ENCODE measurements at places on chromosomes 7 and 10.

DNA sequence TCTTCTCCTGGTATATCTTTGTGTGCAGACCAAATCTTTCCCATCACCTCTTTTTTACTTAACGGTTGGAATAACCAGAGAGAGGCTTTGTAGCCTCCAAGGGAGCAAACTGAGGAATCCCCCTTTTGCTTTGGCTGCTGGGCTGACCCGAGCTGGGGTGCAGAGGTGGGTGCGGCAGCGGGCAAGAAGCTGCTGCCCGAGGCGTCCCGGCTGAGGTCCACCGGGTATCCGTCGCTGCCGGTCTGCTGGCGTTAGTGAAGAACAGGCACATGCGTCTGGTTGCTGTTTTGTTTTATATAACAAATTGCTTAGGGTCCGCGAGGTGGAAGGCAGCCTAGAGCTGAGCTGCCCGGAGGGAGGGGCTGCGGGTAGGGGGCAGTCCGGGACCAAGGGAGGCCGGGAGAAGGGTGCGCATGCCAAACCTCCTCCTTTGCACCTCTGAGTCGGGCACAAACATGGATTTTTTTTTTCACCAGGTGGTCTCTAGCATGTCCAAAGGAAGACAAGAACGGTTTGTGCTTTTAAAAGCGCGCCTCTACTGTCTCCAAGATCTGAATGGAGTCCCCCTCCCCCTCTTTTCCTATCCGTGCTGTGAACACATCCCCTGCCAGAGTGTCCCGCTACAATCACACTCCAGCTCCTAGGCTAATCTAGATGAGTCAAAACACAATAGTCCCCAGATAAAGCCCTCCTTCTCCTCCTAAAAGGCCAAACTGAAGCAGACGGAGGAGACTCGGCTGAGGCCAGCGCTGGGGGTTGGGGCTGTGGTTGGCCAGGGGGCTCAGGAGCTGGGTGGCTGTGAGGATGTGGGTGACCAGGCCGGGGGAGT lies 6.8 kb upstream of the GATA3 start:
- DNase-seq = no peak

- DNase-seq = no peak
These were observed 25.9 kb upstream of the PTPRN2 start for GRCh38 chr7:158613481-158613880.

DNA sequence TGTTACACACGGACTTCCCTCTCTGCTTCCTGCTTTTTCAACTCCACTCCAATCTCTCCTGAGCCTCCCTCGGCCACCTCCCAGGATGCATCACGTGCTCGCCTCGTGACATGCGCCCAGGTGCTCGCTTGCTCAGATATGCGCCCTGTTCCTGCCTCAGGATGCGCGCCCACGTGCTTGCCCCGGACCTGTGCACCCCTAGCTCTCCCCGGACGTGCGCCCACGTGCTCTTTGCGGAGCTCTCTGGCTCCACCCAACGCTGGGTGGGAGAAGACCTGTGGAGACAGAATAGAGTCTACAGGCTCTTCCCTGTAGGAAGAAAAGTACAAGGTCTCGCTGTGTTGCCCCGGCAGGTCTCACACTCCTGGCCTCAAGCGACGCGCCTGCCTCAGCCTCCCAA lies 23.1 kb downstream of the PARD3 start:
- DNase-seq = no peak

DNA sequence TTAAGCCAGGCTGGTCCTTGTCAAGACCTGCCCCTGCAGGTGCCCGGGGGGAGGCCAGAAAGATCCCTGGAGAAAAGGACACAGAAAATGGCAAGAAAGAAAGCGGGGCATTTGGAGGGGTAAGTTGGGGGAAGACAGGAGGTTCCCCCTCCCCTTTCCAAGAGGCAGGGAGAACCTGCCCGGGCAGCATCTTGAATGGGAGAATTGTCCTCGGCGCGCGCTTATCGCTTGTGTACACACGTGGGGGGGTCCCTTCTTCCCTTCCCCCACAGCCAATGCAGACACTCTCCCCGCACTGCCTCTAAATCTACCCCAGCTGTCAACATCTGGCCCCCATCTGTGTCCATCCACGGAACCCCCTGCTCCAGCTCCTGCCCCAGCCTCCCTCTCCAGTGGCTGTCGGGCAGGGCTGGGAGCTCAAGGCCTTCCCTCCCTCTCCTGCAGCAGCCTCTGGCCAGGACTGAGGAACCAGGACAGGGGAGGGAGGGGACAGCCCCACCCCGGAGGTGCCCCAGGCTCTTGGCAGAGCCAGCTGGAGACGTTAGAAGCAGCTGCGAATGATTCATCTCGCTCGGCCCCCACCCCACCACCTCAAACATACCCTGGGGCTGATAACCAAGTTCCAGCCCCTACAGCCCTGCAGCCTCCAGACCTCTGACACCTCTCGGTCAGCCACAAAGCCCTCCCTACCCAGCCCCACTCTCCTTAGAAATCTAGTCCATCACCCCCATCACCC lies 25.3 kb downstream of the EPHB4 start:
- no peak for DNase-seq

DNA sequence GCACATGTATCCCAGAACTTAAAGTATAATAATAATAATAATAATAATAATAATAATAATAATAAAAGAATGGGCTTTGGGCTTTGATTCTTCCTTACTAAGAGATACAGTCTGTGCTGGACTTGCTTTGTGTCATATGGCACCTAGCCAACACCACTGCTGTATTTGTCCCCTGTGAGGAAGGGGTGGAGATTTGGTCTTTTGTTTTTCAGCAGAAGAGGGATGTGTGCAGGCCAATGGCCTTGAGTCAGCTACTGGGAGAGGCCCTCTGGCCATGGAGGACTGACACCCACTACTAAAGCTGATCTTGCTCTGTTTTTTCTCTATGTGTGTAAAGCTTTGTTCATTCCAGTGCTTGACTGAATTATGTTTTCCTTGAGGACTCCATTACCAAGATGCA lies 573.0 kb upstream of the PCDH15 start:
- DNase-seq = no peak

- DNase-seq = no peak
These were observed 1200.3 kb upstream of the LRRN3 start for GRCh38 chr7:109890622-109891021.

- DNase-seq = no peak
These were observed 43.6 kb downstream of the CCSER2 start for GRCh38 chr10:84371944-84372343.

DNA sequence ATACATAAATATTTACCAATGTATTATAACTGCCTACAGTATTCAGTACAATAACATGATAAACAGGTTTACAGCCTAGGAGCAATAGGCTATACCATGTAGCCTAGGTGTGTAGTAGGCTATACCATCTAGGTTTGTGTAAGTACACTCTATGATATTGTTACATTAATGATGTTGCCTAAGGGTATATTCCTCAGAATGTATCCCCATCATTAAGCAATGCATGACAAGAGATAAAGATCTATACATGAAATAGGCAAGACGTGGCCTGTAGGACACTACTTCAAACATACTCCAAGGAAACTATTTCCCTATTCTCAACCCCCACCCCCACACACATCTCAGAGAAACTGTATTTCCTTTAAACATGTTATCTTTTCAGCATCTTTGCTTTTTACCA lies 15.3 kb upstream of the ADAM22 start:
- no peak for DNase-seq

DNA sequence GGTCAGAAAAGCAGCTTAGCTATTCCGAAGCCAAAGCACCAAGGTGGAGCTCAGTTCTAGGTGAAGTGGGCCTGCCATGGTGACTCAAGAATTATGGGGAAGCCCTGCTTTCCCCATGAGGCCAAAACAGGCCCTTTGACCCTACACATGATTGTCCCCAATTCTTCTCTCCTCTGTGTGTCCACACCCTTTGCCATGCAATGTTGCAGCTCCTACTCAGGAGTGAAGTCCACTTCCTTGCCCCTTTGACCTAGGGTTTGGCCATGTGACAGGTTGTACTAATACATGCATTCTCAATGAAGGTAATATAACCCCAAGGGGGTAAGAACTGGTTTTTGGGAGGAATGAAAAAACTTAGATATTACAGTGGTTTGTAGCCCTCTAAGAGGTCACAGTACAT lies 67.6 kb upstream of the MKRN1 start:
- no peak for DNase-seq

DNA sequence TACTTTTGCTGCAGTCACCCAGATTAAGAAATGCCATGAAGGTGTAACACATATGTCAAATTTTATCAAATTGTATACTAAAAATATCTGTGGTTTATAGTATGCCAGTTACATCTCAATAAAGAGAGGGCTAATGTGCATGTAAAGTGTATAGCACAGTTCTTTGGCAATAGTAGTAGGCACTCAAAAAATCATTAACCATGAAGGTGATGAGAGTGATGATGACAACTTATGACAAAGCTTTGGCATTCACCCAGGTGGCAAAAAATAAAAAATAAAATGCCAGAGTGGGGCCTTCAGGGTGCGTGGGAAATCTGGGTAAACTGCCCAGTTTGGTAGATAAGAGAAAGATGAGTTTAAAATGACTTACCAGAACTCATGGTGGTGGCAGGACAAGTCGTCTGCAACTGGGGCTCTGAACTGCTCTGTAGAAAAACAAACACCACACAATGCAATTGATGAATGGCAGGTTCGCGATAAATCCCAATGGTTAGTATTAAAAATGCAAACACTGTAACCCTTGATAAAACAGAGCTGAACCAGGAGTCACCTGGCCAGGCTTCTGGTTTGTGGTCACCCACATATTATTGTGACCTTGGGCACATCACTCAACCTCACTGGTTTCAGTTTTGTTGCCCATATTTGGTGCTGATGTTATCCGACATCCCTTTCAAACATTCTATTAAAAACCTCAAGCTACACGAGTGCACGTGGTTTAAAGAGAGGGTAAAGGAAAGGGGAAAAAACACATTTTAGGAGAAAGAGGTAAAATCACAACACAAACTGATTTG lies 120.2 kb downstream of the SORBS1 start:
- DNase-seq = no peak

- no peak for DNase-seq
These were observed 43.6 kb upstream of the KLF6 start for GRCh38 chr10:3828404-3829155.

- no peak for DNase-seq
These were observed 322.4 kb downstream of the GPR158 start for GRCh38 chr10:25497246-25497645.

- DNase-seq = no peak
These were observed 25.5 kb downstream of the JAZF1 start for GRCh38 chr7:28155019-28155660.

GRCh38 chr10:1724921-1725488 lies 12.3 kb downstream of the ADARB2 start:
- DNase-seq = no peak

GRCh38 chr7:140674356-140674800 lies 1.6 kb downstream of the ADCK2 start:
- DNase-seq = no peak

DNA sequence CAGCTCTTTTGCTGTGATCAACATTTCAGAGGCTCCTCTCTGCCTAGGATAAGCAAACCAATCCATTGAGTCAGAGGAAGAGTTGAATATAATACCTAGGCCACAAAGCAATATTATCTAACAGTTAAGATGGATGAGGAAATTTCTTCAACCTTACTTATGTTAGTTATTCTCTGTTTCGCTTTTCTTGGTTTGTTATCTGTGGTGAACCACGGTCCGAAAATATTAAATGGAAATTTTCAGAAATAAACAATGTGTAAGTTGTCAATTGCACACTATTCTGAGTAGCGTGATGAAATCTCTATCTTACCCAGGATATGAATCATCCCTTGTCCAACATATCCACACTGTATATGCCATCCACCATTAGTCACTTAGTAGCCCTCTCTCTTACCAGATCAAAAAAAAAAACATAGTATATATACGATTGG lies 1.5 kb upstream of the HTR7 start:
- DNase-seq = no peak

DNA sequence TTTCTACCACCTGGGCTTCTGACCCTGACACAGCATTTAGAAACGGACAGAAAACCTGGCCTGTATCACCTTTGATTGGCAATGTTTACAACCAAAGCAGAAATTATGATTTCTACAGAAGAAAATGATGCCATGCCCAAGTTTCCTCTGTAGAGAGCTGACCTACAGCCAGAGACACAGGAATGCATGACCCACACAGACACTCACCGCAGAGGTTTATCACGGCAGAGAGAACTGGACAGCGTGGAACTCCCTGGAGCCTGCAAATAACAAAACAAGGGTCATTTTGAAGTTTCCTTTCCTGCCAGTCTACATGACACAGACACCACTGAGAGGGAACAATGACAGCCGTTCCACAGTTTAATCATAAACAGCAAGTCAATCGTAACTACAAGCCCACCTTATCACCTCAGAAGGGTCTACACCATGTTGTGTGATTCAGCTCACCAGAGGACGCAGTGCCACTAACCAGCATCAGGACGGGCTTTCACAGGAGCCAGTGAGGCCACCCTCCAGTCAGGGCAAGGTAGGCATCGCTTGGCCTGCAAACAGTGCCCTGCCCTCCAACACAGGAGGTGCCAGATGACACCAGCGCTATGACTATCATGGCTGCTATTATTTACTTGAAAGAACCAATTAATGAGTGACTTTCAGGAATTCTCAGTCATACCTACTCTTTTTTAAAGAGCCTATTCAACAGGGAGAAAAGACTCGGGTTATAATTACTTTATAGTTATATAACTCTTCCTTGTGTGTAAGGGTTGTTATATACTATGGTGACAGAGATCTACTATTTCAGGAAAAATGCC lies 139.9 kb downstream of the TNS3 start:
- DNase-seq = no peak

GRCh38 chr7:123916240-123916724 lies 8.8 kb upstream of the SPAM1 start:
- DNase-seq = no peak

DNA sequence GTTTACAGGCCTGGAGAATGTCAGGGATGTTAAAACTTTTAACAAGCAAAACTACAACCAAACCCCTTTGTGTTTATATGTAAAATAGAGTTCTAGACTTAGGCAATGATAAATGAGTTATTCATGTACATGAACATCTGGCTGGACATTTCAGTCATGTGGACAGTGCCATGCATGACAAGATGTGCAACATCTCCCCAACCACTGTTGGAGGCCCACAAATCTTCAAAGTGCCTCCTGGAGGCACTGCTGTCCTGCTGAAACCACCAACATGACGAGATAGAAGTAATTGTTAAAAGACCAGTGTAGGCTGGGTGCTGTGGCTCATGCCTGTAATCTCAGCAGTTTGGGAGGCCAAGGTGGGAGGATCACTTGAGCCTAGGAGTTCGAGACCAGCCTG lies 18.4 kb downstream of the PPIA start:
- DNase-seq = no peak

Data from activated CD4-positive, CD25-positive, alpha-beta regulatory T cell (primary cell).